ENCODE measurements at places on chromosomes 7 and 10. TPM values are rescaled to one million over a fixed set of nuclear protein-coding genes. Genes with fewer than 3 reads are reported as not detected.

GRCh38 chr10:49596493-49596809, 13.7 kb upstream of the SLC18A3 start:
- DNase-seq: no peak

DNA sequence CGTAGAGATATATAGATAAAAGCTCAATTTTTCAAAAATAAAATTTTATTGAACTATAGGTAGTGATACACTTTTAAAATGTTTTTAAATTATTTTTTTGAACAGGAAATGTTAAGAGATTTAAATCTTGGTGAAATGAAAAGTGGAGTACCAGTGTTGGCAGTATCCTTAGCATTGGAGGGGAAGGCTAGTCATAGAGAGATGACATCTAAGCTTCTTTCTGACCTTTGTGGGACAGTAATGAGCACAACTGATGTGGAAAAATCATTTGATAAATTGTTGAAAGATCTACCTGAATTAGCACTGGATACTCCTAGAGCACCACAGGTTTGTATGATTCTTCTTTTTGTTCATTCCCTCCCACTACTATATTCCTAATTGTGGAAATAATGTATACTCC, 15.8 kb downstream of the PDCD4 start:
- DNase-seq: no peak

GRCh38 chr10:17007418-17007770, 122.2 kb downstream of the CUBN start:
- no peak for DNase-seq

The SLC13A1 gene
- not detected for total RNA-seq

- no peak for DNase-seq
These were observed 15.8 kb downstream of the GLCCI1 start for GRCh38 chr7:7984424-7984823.

- DNase-seq: no peak
These were observed 21.1 kb downstream of the FAM53B start for GRCh38 chr10:124722798-124723783.

DNA sequence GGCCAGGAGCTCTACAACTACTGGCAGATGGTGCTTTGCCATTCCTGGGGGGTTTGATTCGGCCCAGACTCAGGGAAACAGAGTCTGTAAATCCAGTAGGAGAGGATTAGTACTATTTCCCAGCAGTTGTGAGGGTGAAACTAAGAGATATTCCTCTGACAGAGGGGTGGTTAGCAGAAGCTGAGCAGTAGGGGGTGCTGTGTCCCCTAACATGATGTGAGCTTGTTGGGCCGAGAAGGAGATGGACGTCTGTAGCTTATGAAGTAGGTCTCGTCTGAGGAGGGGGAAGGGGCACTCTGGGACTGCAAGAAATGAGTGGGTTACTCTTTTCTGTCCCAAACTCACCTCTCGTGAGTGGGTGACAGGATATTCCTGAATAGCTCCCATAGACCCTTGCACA, 179.2 kb upstream of the MBL2 start:
- no peak for DNase-seq

The NME8 gene
- total RNA-seq: not detected

DNA sequence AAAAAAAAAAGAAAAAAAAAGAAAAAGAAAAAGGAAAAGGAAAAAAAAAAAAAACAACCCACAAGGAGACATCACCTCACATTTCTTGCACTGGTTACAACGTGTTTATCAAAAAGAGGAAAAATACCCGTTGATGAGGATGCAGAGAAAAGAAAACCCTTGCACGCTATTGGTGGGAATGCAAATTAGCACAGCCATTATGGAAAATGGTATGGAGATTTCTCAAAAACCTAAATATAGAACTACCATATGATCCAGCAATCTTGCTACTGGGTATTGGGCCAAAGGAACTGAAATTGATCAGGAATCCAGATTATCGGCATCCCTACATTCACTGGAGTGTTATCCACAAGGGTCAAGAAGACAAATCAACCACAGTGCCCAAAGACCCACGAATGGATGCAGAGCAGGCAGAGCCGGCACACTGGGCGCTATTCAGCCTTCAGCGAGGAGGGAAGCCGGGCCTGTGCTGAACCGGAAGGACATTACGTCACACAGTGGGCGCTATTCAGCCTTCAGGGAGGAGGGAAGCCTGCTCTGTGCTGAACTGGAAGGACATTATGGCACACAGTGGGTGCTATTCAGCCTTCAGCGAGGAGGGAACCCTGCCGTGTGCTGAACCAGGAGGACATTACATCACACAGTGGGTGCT, 258.7 kb downstream of the ZMYND11 start:
- DNase-seq: no peak

GRCh38 chr7:55113760-55114540, 95.1 kb downstream of the EGFR start:
- no peak for DNase-seq

DNA sequence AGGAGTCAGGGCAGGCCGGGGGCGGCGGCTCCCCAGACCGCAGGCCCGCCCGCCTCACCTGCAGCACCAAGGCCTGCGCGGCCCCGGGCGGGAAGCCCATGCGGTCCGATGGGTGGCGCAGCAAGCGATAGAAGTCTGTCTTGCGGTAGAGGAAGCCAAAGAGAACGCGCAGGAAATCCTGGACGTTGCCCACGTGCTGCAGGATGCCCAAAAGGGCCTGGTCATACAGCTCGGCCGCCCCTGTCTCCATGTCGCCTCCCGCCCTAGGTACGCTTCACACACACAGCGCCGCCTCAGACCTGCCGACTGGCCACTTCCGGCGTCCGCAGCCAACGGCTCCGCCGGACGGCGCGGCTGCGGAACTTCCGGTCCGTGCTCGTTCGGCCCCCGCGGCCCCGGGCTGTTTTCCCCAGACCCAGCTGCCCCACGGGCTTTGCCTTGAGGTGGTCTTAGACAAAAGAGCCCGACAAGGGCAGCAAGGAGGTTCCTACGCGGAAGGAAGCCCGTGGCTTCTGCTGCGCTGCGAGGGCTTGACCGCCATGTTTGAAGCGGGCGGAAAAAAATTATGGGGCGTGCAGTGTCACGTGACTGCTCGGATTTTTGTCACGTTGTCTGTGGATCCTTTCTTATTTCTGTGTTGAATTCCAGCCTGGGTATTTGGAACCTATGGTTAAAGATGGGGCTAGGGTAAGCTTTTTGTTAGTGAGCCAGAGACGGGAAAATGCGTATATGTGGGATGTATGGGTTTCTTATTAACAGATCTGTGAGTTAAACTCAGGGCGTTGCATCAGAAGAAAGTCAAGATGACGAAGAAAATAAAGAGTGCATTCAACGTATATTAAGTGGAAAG, at the start of gene NUDCD3:
TSS of gene NUDCD3 (minus strand) at position 308 of the 850 bp plus-strand sequence. CDS start at position 250, 58 bp downstream.
- peak; percentile 71 for DNase-seq

DNA sequence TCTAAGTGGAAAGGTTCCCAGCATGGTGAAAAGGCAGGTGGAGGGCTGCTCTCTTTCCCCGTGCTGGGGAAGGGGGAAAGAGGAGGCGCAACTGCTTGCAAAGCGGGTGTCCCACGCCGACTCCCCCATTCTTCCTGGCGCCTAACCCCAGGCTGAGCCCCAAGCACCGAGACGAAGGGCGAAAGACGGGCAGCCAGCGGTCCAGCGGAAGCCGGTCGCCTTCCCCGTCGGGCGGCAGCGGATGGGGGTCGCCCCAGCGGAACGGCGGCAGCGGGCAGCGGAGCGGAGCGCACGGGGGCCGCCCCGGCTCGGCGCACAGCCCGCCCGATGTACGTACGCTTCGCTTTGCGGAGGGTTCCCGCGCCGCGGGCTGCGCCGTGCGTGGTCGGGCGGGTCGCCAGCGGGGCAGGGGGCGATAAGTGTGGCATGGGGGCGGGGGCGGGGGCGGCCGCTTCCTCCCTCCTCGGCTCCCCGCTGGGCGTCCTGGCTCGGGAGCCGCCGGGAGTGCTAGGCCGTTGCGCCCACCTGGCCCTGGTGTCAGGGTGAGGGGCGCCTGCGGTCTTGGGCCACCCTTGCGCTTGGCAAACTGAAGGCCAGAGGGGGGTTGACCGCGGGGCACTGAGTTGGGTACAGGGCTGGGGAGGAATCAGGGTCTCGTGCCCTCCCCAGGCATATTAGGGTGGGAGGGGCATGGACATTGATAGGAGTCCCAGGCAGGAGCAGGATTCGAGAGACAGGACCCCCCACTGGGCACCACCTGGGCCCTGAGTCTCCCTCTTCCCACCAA, 35.2 kb upstream of the HSPB1 start:
- DNase-seq: no peak

The ABCF2 gene
- 29.5 TPM for total RNA-seq
